ENCODE measurements at places on chromosomes 12 and 14.

- DNase-seq = no peak
These were observed 18.7 kb upstream of the KICS2 start for GRCh38 chr12:64240781-64241180.

DNA sequence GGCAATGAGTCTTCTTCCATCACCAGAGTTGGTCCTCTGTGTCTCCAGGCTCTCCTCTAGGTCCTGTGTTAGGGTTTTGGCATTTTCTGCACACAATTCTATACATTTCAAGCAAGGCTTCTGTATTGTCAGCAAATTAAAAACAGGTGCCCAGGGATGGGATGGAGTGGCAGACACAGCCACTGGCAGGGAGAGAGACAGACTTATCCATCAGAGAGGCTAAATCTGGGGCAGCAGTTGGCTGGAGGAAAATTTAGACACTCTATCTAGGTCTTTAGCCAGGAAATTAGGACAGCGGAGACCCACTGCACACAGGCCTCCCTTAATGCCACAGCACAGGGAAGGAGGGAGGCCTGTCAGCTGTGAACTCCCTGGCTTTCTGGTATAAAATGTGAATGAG is 20.2 kb downstream of the PLEKHD1 start:
- no peak for DNase-seq

GRCh38 chr14:99199846-99200653 is 71.9 kb downstream of the BCL11B start:
- no peak for DNase-seq

DNA sequence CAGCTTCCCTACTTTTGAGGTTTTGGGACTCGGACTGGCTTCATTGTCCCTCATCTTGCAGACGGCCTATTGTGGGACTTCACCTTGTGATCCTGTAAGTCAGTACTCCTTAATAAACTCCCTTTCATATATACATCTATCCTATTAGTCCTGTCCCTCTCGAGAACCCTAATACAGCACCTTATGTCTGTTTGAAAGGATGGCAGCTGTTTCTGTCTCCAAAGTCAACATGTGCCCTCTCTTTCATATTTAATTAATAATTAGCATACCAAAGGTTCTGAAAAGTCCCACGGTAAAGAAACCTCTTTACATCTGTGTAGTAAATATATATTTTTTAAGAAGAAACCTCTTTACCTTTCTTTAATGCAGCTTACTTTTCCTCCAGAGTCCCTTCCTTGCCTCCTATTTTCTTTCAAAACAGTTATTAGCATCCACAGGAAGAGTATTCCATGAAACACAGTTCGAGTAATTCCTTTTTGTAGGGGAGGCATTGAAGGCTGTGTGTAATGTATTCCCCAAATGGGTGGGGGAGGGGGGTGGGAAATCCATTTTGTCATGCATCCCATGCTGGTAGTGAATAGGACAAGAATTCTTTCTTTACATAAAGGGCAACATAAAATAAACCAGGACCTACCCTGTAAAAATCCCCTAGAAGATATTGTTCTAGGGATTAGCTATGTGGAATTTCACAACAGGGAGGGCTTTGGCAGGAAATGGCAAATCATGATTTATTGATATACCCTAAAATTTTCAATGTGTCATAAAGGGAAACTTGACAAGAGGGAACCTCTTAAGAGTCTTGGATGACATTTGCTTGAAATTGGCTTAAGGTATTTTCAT is 241.5 kb downstream of the SUDS3 start:
- DNase-seq = no peak

DNA sequence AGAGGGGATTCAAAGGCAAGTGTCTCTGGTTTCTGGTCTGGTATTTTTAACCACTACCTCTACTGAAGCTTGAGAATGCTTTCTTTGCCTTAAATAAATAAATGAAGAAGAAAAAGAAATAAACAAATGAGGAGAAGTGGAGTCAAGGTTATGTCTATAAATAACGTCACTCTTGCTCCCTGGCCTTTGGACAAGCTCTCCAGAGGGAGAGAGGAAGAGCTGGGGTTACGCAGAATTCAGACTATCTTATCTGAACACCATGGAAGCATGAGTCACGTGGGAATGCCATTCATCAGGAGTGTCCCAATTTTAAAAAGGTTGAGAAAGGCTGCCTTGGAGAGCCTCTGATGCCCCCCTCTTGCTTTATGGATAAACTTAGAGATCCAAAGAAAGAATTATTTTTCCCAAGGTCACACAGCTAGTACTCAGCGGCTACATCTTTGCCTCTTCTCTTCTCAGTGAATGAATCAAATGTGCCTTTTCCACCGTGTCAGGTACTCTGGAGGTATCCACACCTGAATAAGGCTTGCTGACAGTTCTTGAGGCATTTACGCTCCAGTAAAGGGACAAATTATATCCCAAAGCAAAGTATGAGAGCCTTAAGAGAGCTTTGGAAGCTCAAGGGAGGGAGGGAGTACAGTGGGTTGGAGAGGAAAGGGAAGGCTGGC is 12.9 kb upstream of the MSI1 start:
- no peak for DNase-seq

DNA sequence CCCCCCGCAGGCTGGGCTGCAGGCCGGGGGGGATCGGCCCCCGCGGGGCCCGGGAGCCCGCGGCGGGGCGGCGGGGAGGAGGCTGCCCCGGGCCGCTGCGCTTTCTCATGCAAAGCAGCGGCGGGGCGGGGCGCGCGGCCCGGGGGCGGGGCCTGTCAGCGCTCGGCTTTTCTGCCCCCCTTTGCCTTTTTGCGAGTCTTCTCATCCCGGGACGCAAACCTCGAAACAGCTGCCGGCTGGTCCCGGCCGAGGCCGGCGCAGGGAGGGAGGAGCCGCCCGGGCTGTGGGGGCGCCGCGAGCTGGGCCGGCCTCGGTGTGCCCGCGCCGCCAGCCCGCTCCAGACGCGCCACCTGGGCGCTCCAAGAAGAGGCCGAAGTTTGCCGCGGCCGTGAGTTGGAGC is at the start of gene FZD10:
TSS of gene FZD10 (plus strand) at position 198 of the 400 bp plus-strand sequence. CDS start 479 bp downstream, outside the sequence.
- no peak for DNase-seq

DNA sequence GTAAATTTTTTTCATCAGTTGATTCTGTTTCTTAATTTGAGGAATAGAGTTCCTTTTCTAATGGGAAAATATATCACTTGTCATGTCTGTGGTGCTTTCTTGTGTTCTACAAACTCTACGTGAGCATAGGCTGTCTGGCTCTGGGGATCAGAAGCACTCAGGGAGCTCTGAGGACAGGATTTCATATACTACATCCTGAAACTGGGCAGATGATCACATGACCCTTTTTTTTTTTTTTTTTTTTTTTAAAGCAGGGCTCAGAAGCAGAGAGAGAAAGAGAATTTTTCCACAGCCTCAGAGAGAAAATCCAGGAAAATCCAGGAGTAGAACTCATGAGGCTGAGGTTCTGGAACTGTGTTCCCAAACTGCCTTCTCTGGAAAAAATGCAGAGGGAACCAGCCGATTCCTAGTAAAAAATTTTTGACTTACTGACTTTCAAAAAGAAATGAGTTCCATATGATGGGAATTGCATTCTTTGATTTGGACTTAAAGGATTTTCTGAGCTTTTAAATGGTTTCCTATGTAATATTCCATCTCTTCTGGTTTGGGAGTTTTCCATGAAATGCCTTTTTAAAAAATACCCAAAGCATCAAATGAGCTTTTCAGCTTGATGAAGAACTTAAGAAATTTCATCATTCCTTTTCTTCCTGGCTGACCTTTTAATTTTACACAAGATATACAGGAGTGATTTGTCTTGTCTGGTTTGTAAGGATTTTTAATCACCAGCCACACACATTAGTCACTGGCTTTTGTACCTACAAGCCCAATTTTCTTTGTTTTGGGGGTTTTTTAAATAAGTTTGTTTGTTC is 183.1 kb upstream of the HIF1A start:
- no peak for DNase-seq

DNA sequence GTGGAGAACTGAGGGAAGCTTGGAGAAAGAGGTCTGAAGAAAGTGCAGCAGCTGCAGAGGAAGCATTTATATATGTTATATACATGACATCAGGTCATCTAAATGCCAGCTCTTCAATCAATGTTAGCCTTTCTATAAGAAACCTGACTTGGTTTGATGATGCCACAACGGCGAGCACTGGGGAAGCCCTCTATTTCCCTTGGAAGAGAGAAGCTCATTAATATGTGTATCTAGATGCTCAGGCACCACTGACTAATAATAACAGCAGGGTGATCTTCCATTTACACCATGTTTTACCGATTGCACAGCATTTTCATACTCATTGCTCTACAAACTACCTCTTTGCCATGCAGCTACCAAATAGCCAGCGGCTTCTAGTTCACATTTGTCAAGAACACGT is 811 bp downstream of the ACYP1 start:
- DNase-seq = no peak

DNA sequence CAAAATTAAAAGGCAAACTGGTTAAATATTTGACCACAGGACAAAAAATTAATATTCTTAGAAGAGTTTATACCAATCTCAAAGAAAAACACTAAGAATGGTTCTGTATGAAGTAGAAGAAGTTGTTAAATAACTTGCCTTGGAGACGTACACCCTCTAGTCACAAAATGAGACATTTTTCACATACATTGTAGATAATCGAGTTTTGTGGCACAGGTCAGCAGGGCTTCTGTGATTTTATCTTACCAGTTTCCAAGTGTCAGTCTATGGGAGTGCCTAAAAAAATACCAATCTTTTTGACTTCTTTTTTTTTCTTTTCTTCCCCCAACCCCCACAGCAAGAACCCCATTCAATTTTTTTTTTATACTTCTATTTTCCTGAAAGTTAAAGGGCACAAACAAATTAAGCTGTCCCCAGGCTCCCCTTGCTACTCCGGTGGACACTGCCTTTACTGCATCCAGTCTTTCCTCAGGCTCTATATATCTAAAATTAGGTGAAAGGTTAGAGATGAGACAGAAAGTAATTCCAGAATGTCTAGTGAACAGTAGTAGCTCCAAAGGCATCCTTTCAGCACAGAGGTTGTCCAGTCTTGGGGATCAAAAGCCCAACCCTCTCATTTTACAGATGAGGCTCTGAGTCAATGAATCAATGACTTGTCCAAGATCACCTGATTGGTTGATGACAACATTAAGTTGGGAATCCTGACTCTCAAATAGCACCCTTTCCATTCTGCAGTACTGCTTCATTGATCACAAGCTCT is 6.2 kb downstream of the LIMA1 start:
- DNase-seq = no peak

GRCh38 chr12:75690296-75690955 is 179.0 kb upstream of the KRR1 start:
- no peak for DNase-seq

DNA sequence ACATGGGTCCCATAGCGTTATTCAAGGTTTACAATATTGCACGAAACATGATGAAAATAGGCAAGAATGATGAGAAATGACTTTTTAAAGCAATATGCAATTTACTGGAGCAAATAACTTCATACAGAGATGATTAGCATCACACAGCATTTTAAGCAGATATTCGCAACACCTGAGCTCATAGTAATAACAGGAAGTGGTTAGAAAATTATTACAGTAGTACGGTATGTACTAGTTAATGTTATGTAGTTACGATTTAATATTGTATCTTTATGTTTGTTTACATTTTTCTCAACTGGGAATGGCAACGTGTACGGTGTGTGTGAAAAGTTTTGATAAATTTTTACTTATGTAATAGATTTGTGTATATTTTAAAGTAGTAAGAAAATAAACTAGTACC is 102.6 kb downstream of the OSBPL8 start:
- no peak for DNase-seq
